Vagina (tissue), 2 donors: ENCODE measurements at places on chromosomes 1 and 21. TPM values are rescaled to one million over a fixed set of nuclear protein-coding genes. Genes with fewer than 3 reads are reported as not detected.

RNPC3 gene
- 21.6 TPM for total RNA-seq

DNA sequence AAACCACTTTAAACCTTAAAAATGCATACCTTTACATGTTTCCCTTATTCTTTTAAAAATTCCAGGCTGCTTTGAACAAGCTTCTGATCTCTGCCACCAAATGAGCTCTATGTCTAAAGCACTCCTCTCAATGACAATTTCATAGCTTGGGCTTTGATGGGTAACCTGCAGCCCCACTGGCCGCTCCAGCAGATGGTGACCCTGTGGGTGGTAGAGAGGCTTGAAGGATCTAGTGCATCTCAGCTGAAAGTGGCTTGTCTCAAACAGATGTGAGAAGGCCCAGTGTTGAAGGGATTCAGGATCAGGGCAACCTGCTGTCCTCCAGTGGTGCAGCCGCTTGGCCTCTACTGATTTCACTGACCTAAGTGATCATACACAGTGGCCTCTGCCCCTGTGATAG lies 84.7 kb upstream of the IRF2BP2 start:
- H3K4me3 ChIP-seq = no peak overlapping the region
- H3K36me3 ChIP-seq = no peaks in the 10 kb centered on the region
- no peaks in the 10 kb centered on the region for H3K27me3 ChIP-seq
- no peak overlapping the region for H3K27ac ChIP-seq
- H3K4me1 ChIP-seq = peaks cover under 1% of the 10 kb centered on the region
- no peak for DNase-seq

DNA sequence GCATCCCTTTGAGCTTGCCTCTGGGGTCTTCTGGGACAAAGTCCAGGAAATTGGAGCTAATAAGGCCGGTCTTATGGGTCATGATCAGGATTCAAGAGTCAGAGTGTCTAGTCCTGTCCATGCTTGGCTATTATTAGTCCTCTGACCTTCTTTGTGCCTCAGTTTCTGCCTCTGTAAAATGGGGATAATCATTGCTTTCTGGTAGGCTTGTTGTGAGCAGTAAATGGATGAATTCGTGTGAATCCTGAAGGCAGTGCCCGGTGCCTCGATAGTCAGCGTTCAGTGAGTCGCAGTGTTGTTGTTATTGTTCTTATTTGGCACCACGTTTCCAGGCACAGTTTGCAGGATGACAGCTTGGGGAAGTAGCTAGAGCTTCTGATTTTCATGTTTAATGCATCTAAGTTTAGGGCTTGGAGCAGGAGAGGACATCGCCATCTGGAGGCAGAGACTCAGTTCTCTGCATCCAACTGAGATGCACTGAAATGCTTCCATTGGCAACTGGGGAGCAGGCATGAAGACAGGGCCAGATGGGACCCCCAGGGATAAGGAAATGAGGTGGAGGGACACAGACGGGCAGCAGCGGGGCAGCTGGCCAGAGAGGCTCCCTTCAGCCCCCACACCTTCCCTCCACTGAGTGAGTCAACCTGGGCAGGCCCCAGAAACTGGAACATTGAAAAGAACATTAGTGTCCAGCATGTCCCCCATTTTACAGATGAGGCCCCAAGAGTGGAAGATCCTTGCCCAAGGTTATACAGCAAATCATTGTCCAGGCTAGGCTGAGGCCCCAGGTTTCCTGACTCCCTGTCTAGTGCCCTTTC lies 160.3 kb downstream of the PTPRU start:
- H3K4me1 ChIP-seq = no peaks in the 10 kb centered on the region
- no peak overlapping the region for H3K27ac ChIP-seq
- no peaks in the 10 kb centered on the region for H3K36me3 ChIP-seq
- no peaks in the 10 kb centered on the region for H3K27me3 ChIP-seq
- DNase-seq = no peak
- no peak overlapping the region for H3K4me3 ChIP-seq

DNA sequence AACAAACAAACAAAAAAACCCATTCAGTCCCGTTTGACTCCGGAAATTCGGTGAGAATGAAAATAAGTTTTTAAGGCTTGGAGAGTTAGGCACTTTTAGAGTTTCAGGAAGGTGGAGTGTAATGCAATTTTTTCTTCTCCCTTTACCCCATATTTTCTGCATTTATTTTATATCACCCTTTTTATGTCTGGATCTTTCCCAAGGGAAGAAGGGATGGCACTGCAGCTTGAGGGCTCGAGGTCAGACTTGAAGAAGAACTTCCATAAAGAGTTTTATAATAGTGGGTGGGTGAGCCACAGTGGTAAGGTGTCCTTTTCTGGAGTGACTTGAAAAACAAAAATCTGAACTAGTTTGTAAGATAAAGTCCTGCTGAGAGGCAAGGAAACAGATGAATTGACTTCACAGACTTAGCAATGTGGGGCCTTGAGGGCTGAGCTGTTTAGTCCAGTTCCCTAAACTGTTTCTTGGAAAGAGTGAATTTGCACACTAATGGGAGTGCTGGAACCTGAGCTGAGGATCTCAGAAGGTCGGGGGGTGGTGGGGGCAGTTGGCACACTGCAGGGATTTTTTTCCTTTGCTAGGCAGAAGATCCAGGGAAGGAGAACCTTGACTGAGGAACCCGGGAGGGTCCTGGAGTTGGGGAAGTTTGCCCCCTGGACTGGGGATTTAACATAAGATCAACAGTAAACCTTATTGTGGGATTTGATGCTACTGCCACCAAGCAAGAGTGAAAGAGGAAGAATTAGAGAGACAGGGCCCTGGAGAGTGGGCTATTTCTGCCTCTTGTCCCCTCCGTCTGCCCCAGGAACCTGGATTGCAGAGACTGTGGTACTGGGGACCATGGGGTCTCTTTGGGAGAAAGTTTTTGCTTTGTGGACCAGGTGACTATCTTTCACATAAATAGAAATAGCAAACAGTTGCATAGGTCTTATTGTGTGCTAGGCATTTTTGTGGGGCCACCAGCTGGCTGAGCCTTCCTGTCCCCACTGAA lies 1.8 kb upstream of the MEX3A start:
- H3K27ac ChIP-seq = no peak overlapping the region
- H3K4me3 ChIP-seq = no peak overlapping the region
- H3K27me3 ChIP-seq = no peaks in the 10 kb centered on the region
- no peak for DNase-seq
- H3K36me3 ChIP-seq = no peaks in the 10 kb centered on the region

GRCh38 chr1:87318806-87319205 lies 9.9 kb upstream of the LMO4 start:
- H3K27ac ChIP-seq = no peak overlapping the region
- no peaks in the 10 kb centered on the region for H3K27me3 ChIP-seq
- no peaks in the 10 kb centered on the region for H3K4me1 ChIP-seq
